ENCODE measurements at places on chromosomes 12 and 14.

DNA sequence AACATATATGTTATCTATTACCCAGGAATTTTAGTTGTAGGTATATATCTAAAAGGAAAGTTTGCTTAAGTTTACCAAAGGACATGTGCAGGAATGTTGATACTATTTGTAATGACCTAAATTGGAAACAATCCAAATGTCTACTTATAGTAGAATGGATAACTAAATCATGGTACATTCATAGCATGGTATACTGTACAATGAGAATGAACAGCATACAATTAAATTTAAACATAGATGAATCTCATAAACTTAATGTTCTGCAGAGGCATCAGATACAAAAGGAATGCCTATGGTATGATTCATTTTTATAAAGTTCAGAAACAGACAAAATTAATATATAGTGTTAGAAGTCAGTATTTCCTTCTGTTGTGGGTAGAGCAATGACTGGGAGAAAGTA is 135.4 kb downstream of the GPHN start:
- no peak for DNase-seq

GRCh38 chr12:111645433-111645832 is 40.3 kb downstream of the BRAP start:
- no peak for DNase-seq

DNA sequence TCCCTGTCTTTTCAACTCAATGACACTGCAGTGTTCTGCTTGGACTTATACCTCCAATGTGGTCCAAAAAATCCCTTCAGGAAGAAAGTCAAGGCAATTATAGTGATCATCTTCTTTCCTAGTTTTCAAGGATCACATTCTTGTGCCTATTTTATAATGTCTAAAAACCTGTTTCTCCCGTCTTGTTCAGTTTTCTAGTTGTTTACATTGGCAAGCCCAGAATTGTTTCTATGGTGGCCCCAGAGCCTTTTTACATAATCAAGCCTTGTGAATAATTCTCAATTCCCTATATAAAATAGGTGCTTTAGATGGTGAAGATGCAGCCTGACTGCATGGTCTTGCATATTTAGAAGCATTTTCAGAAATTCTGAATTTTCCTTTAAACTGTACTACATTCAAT is 14.5 kb upstream of the LDHB start:
- DNase-seq, result no peak

DNA sequence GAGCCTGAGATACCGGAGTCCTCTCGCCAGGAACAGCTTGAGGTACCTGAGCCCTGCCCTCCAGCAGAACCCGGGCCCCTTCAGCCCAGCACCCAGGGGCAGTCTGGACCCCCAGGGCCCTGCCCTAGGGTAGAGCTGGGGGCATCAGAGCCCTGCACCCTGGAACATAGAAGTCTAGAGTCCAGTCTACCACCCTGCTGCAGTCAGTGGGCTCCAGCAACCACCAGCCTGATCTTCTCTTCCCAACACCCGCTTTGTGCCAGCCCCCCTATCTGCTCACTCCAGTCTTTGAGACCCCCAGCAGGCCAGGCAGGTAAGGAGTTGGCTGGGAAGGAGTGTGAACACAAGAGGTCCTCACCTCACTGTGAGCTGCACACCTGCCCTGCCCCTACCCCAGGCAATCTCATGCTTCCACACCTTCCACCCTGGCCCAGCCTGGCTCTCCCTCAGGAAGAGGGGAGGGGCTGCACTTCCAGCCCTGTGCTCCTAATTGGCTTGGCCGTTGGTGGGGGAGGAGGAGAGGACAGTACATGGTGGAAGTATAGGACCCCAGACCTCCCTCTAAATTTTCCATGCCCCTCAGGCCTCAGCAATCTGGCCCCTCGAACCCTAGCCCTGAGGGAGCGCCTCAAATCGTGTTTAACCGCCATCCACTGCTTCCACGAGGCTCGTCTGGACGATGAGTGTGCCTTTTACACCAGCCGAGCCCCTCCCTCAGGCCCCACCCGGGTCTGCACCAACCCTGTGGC is 6.2 kb downstream of the C1QL4 start:
- DNase-seq, result no peak

DNA sequence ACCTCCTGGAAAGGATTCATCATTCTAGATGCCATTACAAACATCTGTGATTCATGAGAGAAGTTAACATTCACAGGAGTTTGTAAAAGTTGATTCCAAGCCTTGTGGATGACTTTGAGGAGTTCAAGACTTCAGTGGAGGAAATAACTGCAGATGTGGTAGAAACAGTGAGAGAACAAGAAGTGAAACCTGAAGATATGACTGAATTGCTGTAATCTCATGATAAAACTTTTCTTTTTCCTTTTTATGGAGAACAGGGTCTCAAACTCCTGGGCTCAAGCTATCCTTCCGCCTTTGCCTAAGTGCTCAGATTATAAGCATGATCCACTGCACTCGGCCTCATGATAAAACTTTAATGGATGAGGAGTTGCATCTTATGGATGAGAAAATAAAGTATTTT is 64.5 kb upstream of the GTF2A1 start:
- no peak for DNase-seq

DNA sequence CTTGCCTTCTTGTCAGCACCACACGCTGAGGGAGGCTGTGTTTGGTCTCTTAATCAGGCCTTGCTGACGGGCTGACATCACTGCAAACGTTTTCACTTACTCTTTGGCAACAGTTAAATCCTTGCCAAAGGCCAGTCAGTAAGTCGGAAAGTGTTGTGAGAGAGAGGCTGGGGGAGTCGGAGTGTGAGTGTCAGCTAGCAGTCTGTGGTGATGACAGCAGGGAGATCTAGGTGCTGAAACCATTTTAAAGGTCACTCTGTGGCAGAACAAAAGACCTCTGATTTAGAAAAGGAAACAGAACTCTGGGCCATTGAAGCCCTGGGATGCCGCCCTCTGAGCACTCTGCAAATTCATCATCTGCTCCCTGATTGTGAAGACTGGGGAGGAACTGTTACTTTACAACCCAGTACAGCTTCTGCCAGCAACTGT is 143.5 kb downstream of the PAX9 start:
- DNase-seq, result no peak

- DNase-seq, result no peak
Measured at GRCh38 chr14:77022236-77022852, 6.2 kb downstream of the IRF2BPL start.

DNA sequence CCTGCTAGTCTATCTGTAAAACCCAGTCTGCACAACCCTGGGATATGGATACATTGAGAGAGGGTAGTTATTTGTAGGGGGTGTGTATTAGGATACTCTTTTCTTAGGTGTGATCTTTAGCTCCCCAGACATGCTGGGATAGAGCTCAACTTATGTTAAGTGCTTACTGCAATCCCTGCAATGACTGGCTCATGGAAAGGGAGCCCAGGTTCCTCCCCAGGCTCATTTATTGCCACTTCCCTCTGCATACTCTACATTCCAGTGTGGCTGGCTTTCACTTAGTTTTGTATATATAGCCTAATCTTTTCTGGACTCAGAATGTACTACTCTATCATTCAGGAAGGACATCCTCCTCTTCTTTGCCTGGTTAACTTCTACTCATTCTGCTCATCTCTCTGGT is 172.0 kb downstream of the SYT10 start:
- no peak for DNase-seq

GRCh38 chr14:99239661-99240092 is 32.3 kb downstream of the BCL11B start:
- DNase-seq, result no peak

- no peak for DNase-seq
Measured at GRCh38 chr12:67819902-67820301, 169.3 kb upstream of the IFNG-AS1 start.
